Esophagus squamous epithelium (tissue), 5 donors: ENCODE measurements at places on chromosomes 7 and 10.

DNA sequence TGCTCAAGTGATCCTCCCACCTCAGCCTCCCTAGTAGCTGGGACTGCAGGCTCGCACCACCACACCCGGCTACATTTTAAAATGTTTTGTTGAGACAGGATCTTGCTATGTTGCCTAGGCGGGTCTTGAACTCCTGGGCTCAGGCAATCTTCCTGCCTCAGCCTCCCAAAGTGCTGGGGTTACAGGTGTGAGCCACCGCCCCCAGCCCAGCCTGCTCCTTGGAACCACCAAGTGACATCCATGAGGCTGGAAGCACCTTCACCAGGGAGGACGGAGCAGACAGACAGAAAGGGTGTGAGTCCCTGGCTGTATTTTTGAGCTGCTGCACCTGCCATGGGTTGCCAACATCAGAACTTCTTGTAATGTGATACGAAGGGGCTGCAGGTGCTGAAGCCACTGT lies 62.3 kb upstream of the UBE3C start:
- DNase-seq = no peak

DNA sequence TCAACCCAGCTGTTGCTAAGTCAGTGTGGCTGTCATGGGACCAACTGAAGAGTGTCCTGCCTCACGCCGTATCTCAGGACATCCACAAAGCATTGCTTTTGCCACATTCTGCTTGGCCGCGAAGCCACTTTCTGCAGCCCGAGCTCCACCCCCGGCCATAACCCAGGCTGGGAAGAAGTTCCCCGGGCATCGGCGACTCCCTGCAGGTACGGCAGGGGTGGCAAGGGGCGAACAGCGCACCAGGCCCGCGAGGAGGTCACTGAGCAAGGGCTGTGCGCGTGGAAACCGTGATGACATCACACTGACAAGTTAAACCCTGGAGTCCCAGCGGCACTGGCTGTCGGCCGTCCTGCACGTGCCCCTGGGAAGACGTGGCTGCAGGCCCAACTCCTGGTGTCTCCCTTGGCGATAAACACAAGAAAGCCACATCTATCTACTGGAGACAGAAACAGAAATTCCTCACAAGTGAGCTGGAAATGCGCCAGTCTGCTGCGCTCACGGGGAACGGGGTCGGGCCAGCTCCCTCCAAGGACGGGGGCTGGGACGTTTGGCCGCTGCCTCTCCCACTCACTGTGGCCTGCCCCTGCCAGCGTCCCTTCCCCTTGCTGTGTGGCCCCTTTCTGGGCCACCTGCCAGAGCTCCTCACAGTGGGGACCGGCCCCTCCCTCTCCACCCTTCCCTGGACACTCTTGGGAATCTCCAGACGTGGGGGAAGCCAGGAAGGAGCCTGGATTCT lies 326.3 kb downstream of the DNAJB6 start:
- no peak for DNase-seq

- DNase-seq = no peak
Measured at GRCh38 chr7:150989456-150989855, 1.4 kb upstream of the NOS3 start.

DNA sequence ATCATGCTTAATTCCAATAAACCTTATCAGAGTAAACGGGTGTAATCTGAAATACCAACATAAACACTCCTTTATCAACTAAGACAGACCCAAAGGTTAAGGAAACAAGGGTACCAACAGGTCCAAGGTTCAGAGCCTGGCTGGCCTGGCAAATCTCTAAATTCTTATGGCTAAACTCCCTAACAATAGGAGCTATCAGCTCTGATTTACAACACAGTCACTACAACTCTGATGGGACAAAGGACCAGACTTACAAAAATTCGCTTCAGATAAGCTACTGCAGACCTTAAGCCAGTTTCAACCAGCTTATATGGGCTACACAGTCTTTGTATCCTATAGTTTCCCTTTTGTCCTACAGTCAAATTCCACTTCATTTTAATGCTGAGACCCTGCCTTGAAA lies 381.9 kb downstream of the ZWINT start:
- DNase-seq = no peak

DNA sequence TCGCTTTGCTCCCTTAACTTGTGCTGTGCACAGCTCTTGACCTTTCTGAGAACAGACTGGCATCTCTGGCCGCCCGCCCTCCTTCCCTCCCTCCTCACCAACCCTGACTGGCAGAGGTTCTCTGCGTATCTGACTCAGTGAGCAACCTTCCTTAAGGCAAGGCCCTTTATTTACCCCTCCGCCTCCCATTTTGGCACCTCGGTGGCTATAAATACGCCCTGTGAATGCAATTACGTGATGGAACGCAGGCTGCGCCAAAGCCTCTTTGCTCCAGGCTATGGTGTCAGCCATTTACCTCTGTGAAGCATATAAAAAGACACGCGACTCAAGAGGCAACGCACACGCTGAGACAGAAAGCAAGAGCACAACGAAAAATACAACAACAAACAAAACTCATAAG lies 764.3 kb downstream of the SUGCT start:
- no peak for DNase-seq

GRCh38 chr7:70647801-70648498 lies 484.0 kb upstream of the GALNT17 start:
- no peak for DNase-seq

DNA sequence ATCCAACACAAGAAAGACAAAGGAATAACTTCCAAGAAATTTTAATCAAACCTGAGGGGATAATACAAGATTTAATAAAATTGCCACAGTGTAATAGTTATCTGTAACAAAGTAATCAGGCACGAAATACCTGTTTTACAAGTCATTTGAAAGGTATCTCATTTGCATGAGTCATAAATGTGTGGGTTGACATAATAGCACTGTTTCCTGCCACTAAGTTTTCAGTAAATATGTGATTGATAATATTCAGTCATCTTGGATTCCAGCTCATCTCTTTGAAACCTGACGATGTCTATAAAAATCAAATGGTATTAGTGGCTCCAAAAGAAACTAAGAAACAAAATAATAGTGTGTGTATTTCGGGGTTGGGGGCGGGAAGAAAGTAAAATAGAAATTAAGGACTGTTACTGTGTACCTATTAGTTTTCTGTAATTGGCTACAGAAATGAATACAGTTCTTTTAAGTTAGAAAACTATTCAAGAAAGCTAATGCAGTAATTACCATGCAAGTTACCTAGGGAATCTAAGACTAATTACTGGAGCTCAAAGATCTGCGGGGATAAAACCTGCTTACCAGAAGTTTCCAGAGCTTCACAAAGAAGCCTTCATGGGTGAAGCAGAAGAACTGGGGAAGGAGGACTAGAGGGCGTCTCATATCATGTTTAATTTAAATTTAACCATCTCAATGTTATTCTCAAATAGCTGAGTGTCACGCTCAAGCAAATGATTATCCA lies 100.7 kb downstream of the ST8SIA6 start:
- no peak for DNase-seq

DNA sequence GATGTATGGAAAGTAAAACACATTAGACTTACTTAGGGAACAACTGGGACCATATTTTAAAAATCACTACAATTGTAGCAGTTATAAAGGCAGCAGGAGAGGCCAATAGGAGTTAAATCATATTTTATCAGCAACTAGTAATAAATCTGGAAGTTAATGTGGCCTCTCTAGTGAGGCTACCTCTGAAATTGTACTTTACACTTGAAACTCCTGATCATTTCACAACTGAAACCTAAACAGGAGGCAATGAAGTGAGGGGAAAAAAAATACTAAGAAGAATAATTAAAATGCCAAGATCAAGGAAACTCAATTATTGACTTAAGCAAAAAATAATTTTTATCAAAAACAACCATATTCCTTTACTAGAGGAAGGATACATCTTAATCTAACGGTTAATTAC lies 265.6 kb upstream of the HGF start:
- DNase-seq = no peak

- DNase-seq = no peak
Measured at GRCh38 chr7:44257618-44258422, 57.0 kb downstream of the YKT6 start.
